Endothelial cell (in vitro differentiated cells): ENCODE measurements at places on chromosomes 5 and 9.

GRCh38 chr5:114636271-114636670, 274.4 kb downstream of the KCNN2 start:
- no peak for DNase-seq

GRCh38 chr9:131524665-131525315, 6.3 kb downstream of the UCK1 start:
- no peak for DNase-seq

DNA sequence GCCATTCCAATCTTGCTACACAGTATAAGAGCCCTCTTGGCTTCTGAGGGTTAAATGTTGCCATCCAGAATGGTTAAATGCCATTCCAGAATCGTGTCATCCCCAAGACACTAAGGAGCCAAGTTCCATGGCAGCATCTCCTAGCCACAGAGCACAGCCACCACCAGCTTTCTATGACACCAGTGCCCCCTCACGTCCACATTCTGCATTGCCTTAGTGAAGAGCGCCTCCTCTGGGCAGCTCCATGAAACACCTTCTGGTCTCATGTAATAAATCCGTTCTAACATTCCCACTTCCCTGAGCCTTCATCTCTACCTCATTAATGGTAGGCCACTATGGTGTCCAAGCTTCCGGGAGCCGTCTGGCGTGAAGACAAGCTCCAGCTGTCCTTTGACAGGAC, 12.4 kb downstream of the CBY3 start:
- peak; percentile 71 for DNase-seq

DNA sequence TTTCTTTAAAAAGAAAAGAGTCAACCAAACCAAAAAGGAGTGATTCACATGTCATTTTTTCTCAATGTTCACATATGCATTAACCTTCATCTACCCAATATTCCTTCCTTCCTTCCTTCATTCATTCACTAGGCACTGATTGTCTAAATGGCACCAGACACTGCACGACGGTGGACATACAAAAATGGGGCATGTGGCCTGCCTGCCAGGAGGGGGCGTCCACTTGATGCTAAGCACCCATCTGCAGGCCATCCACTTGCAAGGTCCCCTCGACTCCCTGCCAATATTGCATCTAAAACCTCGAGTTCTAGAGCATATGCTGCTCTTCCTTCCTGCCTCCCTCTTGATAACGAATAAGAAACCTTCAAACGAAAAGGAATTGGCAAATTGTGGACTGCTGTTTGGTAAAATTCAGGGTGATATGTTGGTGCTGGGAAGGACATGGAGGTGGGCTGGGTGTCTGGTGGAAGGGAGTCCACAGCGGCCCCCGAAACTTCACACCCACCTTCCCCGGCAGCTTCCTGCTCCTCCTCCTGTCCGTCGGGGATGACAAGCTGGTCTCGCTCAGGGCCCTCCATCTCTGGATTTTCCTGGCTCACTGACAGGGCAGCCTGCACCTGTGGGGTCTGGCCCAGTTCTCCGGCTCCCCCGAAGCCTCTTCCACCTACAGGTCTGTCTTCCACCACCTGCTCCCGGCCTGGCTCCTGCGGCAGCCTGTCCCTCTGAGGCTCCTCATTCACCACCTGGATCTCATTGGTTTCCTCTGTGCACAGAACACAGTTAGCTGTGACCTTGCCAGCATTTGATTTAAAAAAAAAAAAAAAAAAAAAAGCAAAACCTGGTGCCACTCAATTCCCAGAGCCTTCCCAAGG, 64.3 kb downstream of the GOLM1 start:
- peak; percentile 69 for DNase-seq

GRCh38 chr5:53882676-53883031, 322.2 kb downstream of the NDUFS4 start:
- DNase-seq = no peak

GRCh38 chr5:98110791-98111190, 662.7 kb upstream of the RGMB start:
- no peak for DNase-seq

GRCh38 chr9:121949766-121950165, 143.3 kb downstream of the TTLL11 start:
- DNase-seq = no peak

DNA sequence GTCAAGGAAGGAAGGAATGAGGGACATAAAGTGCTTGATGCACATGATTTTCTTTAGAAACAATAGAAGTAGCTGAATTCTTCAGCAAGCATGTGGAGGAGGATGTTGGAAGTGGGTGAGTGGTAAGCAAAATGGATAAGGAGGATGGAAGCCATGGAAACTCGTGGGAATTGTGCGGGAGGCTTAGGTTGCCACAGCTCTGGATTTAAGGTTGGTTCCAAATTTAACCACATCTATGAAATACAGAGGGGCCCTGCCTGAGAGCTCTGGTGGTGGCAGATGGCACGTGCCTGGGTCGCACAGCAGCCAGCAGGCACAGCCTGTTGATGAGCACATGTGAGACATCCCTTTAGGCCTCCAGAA, 284.7 kb downstream of the SMARCA2 start:
- no peak for DNase-seq

GRCh38 chr9:117723986-117724625, 19.9 kb downstream of the TLR4 start:
- DNase-seq = no peak

- no peak for DNase-seq
These were observed 5.7 kb downstream of the TBCA start for GRCh38 chr5:77770293-77771005.

- no peak for DNase-seq
These were observed 21.1 kb downstream of the ERCC6L2 start for GRCh38 chr9:95896580-95896979.

DNA sequence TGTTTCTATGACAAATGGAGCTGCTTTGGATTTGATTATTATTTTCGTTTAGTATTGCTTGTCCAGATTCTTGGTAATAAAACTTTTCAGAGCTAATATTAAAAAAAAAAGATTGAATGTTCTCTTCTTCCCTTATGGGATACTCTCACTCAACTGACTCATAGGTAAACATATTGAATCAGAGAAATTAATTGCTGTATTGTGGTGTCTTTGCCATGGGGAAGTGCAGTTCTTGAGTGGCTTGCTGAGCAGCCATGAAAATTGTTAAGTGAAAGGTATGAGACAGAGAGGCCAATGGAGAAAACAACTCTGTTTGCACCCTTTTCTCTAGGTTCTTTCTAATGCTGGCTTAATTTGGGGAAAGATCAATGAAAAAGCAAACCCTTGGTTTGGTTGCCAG, 149.9 kb upstream of the HMHB1 start:
- no peak for DNase-seq

- DNase-seq = no peak
These were observed 84.9 kb upstream of the MYO10 start for GRCh38 chr5:17020678-17021601.

DNA sequence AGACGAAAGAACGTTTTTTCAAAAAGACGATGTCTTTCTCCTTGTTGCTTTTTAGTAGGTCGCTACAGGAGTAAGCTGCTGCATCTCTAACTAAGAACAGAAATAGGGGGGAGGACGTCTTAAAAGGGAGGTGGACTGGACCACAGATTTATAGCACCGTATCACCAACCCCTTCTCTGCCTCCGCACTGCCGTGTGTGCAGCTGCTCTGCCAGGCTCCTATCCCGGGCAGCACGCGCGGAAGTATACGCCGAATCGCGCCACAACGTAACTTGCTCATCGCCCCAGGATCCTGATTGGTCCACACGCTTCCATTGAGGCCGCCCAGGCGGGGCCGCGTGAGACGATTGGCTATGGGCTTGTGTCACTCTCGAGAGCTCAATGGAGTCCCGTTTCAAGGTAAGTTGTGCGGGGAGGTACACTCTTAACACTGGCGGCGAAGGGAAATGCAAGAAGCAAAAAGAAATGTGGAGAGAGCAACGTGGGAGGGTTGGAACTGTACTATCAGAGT, at the start of gene ELAVL2:
Gene ELAVL2 (minus strand): TSS at position 121 of the 510 bp plus-strand sequence. CDS start 64,006 bp downstream, outside the sequence.
- DNase-seq = peak; percentile 97

DNA sequence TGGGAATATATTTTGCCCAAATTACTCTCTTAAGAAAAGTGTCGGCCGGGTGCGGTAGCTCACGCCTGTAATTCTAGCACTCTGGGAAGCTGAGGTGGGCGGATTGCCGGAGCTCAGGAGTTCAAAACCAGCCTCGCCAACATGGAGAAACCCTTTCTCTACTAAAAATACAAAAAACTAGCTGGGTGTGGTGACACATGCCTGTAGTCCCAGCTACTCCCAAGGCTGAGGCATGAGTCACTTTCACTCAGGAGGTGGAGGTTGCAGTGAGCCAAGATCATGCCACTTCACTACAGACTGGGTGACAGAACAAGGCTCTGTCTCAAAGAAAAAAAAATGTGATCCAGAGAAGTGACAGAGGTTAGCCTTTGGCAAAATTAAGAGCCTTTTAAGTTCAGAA, 26.4 kb upstream of the TMEM171 start:
- DNase-seq = no peak

DNA sequence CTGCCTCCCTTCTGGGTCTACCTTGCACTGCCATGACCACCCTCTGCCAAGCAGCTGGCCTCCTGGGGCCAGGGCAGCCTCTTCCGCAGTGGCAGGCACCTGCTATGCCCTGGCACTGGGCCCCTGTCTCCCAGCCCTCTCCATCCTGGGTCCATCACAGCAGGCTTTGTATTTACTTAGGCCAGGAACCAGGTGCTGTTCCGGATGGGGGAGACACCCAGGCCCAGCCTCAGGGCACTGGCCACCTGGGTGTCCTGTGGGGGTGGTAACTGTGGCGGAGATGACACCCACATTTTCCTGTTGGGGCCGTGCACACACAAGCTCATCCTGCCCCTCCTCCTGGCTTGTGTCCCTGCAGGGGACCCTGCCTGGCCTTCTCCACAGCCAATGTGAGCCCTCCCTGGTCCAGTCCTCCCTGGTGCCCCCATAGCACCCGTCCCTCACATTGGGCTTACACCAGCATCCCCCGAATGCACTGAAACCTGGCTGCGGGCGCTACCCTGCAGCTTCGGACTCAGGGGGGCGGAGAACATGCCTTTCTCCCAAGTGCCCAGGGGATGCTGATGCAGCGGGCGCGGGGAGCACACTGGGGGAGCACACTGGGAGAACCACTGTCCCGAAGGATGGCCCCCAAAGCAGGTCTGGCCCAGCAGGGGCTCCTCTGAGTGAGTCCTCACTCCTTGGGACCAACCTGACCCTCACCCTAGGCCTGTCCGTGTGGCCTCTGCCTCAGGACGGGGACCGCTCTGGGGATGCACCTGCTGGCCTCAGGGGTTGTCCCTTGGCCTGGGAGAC, 17.9 kb downstream of the FAM163B start:
- DNase-seq = no peak

- no peak for DNase-seq
These were observed 58.0 kb downstream of the LOX start for GRCh38 chr5:122019919-122020590.

DNA sequence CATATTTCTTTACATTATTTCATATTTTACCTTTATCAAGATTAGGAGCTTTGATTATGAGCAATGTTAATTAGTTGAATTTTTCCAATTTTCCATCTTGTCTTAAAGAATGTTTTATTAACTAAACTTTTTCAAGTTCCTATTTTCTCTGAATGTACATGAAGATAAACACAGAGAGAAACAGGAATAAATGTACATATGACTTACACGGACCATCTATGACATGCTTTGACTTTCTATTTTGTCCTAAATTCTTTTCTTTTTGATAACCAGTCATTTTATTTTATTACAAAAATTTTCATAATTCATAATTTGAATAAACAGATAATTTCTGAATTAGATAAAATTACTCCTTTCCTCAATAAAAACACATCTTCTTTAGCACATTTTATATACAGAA, 1038.8 kb upstream of the ARRDC3 start:
- no peak for DNase-seq

GRCh38 chr9:134564431-134565170, 77.0 kb upstream of the COL5A1 start:
- no peak for DNase-seq

DNA sequence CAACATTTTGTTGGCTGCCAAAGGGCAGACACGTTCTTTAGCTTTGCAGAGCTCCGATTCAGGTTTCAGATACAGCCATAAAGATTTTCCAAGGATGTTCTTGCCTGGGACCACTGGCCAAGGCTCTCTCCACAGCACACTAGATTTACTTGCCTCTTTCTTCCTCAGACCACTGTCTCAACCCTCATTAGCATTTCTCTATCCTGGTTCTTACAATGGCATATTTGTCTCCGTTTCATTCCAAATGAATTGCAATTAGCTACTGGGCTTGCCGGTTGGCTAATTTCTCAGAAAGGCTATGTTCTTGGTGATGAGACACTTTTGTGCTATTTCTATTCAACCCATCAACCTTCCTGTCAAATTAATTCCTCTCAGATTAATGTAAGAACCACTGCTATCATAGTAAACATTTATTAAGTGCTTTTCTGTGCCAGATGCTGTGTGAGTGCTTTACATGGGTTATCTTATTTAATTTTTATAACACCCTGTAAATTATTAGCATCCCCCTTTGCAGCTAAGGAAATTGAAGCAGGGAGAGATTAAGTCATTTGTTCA, 118.4 kb upstream of the NR3C1 start:
- DNase-seq = no peak

DNA sequence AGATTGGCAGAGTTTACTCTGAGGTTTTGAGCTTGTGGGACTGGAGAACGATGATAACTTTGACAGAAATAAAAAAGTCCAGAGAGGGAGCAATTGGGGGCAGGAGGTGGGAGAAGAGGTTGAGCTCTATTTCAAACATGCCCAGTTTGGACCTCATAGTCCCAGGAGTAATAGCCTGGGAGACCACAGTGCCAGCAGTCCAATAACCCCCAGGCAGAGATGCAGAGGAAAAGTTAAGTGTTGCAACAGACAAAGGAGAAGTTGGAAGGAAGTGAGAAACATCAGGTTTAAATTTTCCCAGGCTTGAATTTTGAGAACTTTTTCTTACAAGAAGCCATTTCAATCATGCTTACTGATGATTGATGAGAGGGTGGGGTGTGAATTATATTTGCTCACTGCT, 117.0 kb upstream of the GHR start:
- no peak for DNase-seq

- no peak for DNase-seq
These were observed 14.1 kb downstream of the FBXL17 start for GRCh38 chr5:108367679-108368334.

DNA sequence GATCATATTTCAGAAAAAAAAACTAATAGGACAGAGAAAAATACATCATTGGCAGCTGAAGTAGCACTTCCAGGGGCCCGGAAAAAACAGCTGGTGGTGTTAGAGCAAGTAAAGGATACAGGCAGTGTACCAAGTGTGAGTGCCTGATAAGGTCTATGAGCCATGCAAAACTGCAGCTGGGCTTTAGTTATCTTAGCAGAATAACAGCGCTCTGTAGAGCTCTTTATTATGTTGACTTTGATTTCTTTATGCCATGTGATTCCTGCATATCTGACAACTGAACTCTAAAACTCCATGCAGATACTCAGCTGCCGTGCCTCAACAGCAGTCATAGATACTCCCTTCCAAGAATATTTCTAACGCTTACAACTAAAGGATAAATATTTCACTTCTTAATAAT, 119.5 kb downstream of the CAAP1 start:
- DNase-seq = no peak

DNA sequence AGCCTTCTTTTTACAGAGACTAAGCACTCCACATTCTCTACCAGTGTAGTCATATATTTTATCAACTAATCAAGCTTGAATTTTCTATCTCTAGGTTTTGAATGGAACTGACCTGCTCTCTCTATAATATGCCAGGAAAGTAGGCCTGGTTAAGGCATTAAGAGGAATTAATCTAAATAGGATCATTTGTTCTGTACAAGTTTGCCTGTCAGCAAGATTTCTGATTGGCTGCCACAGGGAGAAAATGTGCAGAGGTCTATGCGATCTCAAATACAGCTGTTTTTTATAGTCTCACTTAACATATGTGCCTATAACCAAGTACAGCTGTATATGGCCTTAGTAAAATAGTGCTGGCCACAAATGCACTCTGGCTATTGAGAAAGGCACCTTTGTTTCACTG, 418.8 kb downstream of the KDM4C start:
- DNase-seq = no peak

GRCh38 chr5:78926252-78926651, 58.9 kb downstream of the ARSB start:
- DNase-seq = no peak
